Type B pancreatic cell (in vitro differentiated cells): ENCODE measurements at places on chromosomes 13 and 19. TPM values are rescaled to one million over a fixed set of nuclear protein-coding genes. Genes with fewer than 3 reads are reported as not detected.

HIF3A gene
- 46.1 and 62.4 TPM in 2 replicates for total RNA-seq

IL11 gene
- total RNA-seq: 0.46 and 0.48 TPM in 2 replicates

ZNF177 gene
- total RNA-seq: 4.1 and 10.6 TPM in 2 replicates

FSD1 gene
- 4.8 and 26.3 TPM in 2 replicates for total RNA-seq

MUC16 gene
- total RNA-seq: 119 and 342 TPM in 2 replicates

- H3K27me3 ChIP-seq: no peaks in the 10 kb centered on the region
- peak overlapping the region; percentile 33 for H3K27ac ChIP-seq
- no peak overlapping the region for H3K4me3 ChIP-seq
- DNase-seq: no peak
Measured at GRCh38 chr13:46633416-46633815, 80.4 kb downstream of the LRCH1 start.

GRCh38 chr13:74270018-74270417 is 135.8 kb upstream of the KLF12 start:
- no peak overlapping the region for H3K4me3 ChIP-seq
- no peaks in the 10 kb centered on the region for H3K36me3 ChIP-seq
- H3K27ac ChIP-seq: no peak overlapping the region
- H3K27me3 ChIP-seq: no peaks in the 10 kb centered on the region
- H3K4me1 ChIP-seq: peaks cover 4% of the 10 kb centered on the region
- no peak for DNase-seq

- H3K4me3 ChIP-seq: peak overlapping the region; percentile 82
- peak overlapping the region; percentile 100 for H3K27ac ChIP-seq
- peaks cover 3% of the 10 kb centered on the region for H3K27me3 ChIP-seq
- DNase-seq: peak; percentile 78
Measured at GRCh38 chr19:14505488-14506239, 9.7 kb upstream of the GIPC1 start.

DNA sequence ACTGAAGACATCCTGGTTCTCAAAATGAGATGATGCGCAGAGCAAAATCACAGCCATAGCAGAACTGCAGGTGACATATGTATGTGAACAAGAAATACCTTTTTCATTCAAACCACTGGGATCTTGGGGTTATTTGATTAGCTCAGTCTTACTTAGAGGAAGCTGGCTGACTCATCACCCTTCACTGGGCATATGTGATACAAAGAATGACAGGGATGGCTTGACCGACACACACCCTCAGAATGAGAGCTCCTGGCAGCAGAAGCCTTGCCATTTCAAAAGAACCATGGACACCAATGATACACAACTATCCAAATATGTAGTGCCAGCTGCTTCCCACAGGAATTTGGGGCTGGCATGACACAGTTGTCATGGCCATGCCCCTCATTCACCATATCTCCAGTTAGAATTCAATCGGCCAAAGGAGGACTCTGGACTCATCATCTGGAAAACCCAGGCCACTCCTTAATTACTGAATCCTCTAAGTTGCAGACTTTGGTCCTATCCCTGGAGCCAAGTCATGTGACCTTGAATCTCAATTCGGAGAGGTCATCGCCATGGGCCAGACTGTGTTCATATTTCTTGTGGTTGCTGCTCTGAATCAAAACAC is 115.8 kb downstream of the KATNAL1 start:
- H3K4me3 ChIP-seq: no peak overlapping the region
- no peaks in the 10 kb centered on the region for H3K36me3 ChIP-seq
- H3K27ac ChIP-seq: no peak overlapping the region
- peaks cover 36% of the 10 kb centered on the region for H3K4me1 ChIP-seq
- no peak for DNase-seq
- no peaks in the 10 kb centered on the region for H3K27me3 ChIP-seq

DNA sequence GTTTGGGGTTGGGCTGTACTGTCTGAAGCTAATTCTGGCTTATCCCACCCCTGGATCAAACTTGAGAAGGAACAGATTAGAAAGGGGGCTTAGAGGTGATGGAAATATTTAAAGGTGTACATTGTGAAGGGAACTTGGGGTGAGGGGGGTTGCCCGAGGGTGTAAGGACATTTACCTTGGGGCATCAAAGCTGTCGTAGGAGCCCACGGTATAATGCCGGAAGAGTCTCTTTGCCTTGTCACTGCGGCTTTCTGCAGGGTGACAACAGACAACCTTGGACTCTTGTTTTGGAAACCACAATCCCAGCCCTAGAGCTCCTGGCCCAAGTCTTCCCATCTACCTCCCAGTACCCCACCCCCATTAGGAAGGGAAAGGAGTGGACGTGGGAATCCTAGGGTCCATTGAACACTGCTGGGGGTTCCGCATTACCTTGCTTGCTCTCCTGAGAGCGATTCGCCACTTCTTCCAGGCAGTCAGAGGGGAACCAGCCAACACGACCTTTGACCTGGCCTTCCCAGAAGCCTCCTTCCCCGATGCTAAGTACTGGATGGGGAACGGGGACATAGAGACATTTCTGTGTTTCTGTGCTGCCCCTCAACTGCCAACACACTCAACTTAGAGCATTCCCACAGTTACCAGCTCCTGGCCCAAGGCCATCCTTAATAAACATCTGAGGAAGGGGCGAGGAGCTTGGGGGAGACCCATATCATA is 22.0 kb downstream of the SHANK1 start:
- H3K27ac ChIP-seq: no peak overlapping the region
- no peaks in the 10 kb centered on the region for H3K4me1 ChIP-seq
- H3K36me3 ChIP-seq: no peaks in the 10 kb centered on the region
- DNase-seq: no peak

DNA sequence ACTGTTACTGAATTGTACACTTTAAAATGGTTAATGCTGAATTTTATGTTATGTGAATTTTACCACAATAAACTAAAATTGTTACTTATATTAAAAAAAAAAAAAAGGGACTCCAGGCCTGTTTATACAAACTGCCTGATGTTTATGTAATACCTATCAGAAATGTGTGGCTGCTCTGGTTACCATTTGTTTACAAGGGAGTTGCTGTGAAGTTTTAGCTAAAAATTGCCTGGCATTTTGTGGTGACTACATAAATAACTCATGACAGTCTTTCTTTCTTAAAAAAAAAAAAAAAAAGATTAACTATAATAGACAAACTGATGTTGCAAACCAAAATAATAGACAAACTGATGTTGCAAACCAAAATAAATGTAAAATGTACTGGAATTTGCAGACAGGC is 71.8 kb downstream of the CDADC1 start:
- H3K36me3 ChIP-seq: peaks cover 4% of the 10 kb centered on the region
- no peak overlapping the region for H3K27ac ChIP-seq
- no peak overlapping the region for H3K4me3 ChIP-seq
- no peaks in the 10 kb centered on the region for H3K27me3 ChIP-seq

DNA sequence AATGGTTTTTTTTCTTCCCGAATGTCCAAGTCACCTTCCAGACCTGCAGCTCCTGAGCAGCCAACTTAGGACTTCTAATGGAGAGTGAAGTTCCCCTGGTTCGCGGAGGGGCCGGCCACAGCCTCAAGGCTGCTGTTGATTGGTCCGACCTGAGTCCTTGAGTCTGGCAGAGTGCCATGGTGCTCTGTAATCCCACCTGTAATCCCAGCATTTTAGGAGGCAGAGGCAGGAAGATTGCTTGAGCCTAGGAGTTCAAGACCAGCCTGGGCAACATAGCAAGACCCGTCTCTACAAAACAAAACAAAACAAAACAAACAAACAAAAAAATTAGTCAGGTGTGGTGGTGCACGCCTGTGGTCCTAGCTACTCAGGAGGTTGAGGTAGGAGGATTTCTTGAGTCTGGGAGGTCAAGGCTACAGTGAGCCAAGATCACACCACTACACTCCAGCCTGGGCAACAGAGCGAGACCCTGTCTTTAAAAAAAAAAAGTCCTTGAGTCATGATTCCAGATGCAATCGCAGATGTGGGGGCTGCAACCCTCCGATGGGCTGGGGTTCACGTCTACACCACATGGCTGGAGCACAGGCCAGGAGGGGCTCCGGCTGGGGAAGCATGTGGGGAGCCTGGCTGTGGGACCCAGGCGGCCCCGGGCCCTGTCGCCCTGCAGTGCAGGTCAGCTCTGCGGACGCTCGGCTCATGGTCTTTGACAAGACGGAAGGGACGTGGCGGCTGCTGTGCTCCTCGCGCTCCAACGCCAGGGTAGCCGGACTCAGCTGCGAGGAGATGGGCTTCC is 17.7 kb downstream of the HPN start:
- H3K4me3 ChIP-seq: no peak overlapping the region
- H3K27me3 ChIP-seq: peaks cover 17% of the 10 kb centered on the region
- no peaks in the 10 kb centered on the region for H3K36me3 ChIP-seq
- no peak for DNase-seq

GRCh38 chr13:49746111-49746510 is 46.4 kb downstream of the KPNA3 start:
- H3K36me3 ChIP-seq: peaks cover 15% of the 10 kb centered on the region
- no peak for DNase-seq
- H3K4me1 ChIP-seq: peaks cover 2% of the 10 kb centered on the region
- H3K27me3 ChIP-seq: no peaks in the 10 kb centered on the region
- no peak overlapping the region for H3K4me3 ChIP-seq
- H3K27ac ChIP-seq: no peak overlapping the region

GRCh38 chr19:28489126-28489660 is 723.8 kb downstream of the UQCRFS1 start:
- peaks cover 3% of the 10 kb centered on the region for H3K27me3 ChIP-seq

GRCh38 chr13:30721936-30722335 is 13.4 kb upstream of the ALOX5AP start:
- H3K36me3 ChIP-seq: no peaks in the 10 kb centered on the region
- no peak overlapping the region for H3K27ac ChIP-seq
- peaks cover 2% of the 10 kb centered on the region for H3K27me3 ChIP-seq
- H3K4me1 ChIP-seq: peaks cover 5% of the 10 kb centered on the region
- H3K4me3 ChIP-seq: no peak overlapping the region

DNA sequence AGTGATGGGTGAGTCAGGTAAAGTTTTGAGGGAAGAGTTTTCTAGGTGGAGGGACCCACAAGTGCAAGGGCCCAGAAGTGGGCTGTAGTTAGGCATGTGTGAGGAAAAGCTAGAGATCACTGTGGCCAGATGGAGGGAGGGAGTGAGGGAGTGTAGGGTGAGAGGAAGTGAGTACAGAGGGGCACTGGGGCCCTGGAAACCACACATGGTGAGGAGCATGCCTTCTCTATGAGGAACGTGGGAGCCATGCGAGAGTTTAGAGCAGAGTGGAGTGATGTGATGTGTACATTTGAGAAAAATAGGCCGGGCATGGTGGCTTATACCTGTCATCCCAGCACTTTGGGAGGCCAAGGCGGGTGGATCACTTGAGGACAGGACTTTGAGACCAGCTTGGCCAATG is 14.7 kb upstream of the SHKBP1 start:
- no peak overlapping the region for H3K4me3 ChIP-seq
- no peak overlapping the region for H3K27ac ChIP-seq
- no peak for DNase-seq
- peaks cover 80% of the 10 kb centered on the region for H3K27me3 ChIP-seq

GRCh38 chr13:98173431-98174152 is 3.5 kb downstream of the RNF113B start:
- peak overlapping the region; percentile 75 for H3K4me3 ChIP-seq
- peak overlapping the region; percentile 84 for H3K27ac ChIP-seq
- no peaks in the 10 kb centered on the region for H3K27me3 ChIP-seq
- peaks cover 16% of the 10 kb centered on the region for H3K36me3 ChIP-seq

DNA sequence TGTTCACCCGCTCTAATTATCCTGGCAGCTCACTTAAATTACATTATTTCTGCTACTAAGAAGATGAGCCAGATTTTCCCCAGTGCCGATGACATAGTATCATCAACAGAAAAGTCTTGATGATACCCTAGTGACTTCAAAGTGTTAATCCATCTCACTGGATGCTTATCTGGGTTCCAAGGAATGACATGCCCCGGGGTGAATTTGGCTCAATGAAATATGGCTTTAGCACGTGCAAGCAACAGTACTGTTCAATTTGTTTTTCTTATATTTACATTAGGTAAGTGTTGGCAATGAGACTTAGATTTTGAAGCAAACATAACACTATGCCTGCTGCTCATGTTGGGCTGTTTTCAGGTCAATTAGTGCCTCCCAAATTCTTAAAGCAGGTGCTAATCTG is 548.2 kb upstream of the SLITRK1 start:
- peaks cover 7% of the 10 kb centered on the region for H3K4me1 ChIP-seq
- H3K27me3 ChIP-seq: no peaks in the 10 kb centered on the region
- no peak overlapping the region for H3K27ac ChIP-seq
- DNase-seq: no peak
- no peaks in the 10 kb centered on the region for H3K36me3 ChIP-seq
- no peak overlapping the region for H3K4me3 ChIP-seq

- no peak for DNase-seq
- H3K27ac ChIP-seq: no peak overlapping the region
- no peaks in the 10 kb centered on the region for H3K27me3 ChIP-seq
Measured at GRCh38 chr13:113260996-113261395, 36.0 kb upstream of the LAMP1 start.

GRCh38 chr19:5293612-5294378 is 46.8 kb downstream of the PTPRS start:
- H3K36me3 ChIP-seq: no peaks in the 10 kb centered on the region
- H3K27ac ChIP-seq: peak overlapping the region; percentile 41
- no peaks in the 10 kb centered on the region for H3K27me3 ChIP-seq
- peaks cover 16% of the 10 kb centered on the region for H3K4me1 ChIP-seq
- H3K4me3 ChIP-seq: peak overlapping the region; percentile 88

DNA sequence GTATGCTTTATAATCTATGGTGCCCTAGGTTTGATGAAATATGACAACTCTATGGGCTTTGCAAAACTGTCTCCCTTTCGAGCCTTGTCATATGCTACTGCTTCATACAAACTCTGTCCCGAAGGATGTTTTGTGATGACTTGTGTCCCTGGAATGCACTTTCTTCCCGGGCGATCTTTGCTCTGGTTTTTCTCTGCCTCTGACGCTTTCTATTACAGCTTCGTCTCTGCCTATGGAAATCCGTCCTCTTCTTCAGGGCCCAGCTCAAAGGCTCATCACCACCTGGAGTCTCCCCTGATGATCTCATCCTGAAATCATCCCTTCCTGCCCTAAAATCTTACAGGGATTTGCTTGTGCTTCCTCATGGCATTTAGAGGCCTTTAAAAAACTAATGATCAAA is 191.5 kb upstream of the KL start:
- H3K27ac ChIP-seq: peak overlapping the region; percentile 67
- DNase-seq: no peak
- no peaks in the 10 kb centered on the region for H3K36me3 ChIP-seq
- peak overlapping the region; percentile 3 for H3K4me3 ChIP-seq

GRCh38 chr19:46056536-46056935 is 15.7 kb upstream of the IGFL4 start:
- no peak for DNase-seq
- H3K4me1 ChIP-seq: peaks cover 8% of the 10 kb centered on the region
- H3K36me3 ChIP-seq: no peaks in the 10 kb centered on the region
- H3K27me3 ChIP-seq: peaks cover 33% of the 10 kb centered on the region

DNA sequence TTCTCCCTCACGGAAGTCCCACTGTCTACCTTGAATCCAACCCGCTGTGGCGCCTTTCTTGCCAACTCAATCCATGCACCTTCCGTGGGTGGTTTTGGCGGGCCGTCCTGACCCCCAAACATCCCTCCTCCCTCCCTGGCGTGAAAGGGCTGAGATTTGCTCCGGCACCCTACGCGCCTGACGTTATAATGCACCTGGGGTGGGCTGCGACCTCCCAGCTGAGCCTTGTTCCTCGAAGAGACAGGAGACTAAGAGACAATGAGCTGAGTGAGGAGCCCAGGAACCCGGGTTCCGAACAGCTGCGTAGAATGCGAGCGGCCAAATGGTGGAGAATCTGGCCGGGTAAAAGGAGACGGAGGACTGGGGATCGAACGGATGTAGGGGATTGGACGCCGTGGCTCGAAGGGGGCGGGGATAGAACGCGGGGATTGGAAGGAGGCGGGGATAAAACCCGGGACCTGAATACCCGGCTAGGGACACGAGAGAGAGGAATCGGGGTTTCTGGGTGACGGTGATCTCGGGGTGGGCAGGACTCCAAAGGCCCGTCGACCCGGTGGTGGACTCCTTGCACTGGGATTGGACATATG is at the start of gene CPT1C:
TSS of gene CPT1C (plus strand) at position 461 of the 587 bp plus-strand sequence. CDS start 1,137 bp downstream, outside the sequence.
- peak; percentile 86 for DNase-seq
- H3K27ac ChIP-seq: peak within 1 kb of the TSS; percentile 87
- peaks cover 20% of the 10 kb centered on the region for H3K4me1 ChIP-seq
- peak within 1 kb of the TSS; percentile 92 for H3K4me3 ChIP-seq
- H3K27me3 ChIP-seq: peaks cover 9% of the 10 kb centered on the region
